AML-193 (cell line): ENCODE measurements at places on chromosomes 16 and 17.

- no peak for DNase-seq
Observed at GRCh38 chr17:79685121-79685520, 45.6 kb upstream of the ENPP7 start.

DNA sequence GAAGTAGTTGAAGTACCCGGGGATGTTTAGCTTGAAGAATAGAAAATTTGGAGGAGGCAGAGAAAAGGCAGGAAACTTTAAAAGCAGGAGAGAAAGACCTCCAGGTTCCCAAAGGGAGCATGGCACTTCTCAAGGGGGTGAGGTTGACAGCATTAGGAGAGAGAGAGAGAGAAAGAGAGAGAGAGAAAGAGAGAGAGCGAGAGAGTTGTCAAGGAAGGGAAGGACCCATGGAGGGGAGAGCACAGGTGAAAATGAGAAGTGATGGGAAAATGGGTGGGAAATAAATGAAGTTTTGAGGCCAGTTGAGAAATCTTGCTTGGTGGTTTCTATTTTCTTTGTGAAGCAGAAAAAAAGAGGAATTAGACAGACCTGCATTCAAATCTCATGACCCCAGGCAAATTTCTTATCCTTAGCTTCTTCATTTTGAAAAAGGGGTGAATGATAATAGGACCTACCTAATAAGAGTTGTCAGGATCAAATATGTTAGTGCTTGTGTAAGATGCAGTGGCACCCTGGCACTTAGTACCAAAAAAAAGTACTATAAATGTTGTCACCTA, 24.0 kb downstream of the PRKCB start:
- DNase-seq: peak; percentile 78

DNA sequence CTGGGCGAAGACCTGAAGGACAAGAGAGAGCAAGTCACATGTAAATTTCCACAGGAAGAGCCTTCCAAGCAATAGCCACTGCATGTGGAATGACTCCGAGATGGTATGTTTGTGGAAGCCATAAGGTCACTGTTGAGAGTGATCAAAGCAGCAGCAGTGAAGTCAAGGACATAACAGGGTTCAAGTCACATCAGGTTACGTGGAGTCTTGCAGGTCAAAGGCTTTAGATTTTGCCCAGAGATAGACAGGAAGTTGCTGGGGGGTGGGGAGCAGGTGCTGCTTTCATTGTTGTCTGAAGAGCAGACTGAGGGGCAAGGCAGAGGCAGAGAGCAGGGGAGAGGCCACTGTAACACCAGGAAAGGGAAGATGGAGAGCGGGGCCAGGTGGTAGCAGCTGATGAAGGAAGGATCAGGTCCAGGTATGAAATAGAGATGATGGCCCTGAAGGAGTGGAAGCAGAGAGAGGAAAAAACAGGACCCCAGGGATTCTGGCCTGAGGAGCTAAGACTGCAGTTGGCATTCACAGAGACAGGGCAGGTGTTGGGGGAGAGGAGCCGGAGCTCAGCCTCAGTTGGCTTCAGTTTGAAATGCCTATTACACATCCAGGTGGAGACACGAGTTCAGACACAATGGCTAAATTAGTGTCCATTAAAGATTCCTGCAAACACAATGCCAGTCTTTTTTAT, 129.3 kb upstream of the AXIN2 start:
- DNase-seq: no peak

DNA sequence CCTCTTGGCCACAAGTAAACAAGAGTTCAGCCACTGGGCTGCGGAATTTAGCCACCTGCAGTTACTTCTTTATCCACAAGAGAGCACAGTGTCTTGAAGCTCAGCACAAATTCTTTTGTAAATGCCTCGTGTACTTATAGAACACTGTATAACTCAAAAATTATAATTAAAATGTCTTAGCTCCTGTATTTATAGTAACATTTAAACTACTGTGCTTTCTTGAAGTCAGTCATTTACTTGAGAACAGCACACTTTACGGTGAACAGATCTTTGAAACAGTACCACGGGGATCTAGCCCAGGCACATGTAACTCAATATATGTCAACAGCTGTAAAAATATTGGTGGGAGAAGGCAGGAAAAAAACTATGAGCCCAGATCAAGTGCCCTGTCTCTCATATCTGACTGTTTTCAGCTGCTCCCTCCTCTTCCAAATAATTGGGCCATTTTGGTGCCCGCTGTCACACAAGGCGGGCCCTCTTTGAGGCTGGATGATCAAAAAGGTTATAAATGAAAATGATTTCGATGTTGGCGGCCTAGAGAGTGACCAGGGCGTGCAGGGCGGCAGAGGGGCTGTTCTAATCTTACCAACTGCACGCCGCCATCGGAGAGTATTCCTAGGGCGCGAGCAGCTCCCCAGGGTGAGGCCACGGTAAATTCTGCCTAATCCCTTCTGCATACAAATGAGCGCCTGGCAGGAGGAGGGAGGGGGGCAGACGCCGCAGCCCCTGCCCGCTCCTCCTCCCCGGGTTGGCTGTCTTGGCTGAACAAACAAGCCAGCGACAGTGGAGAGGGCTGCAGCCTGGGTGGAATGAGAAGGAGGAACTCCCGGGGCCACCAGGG, 183.2 kb downstream of the C16orf78 start:
- DNase-seq: no peak

GRCh38 chr17:61849674-61850073, 13.7 kb downstream of the BRIP1 start:
- no peak for DNase-seq

DNA sequence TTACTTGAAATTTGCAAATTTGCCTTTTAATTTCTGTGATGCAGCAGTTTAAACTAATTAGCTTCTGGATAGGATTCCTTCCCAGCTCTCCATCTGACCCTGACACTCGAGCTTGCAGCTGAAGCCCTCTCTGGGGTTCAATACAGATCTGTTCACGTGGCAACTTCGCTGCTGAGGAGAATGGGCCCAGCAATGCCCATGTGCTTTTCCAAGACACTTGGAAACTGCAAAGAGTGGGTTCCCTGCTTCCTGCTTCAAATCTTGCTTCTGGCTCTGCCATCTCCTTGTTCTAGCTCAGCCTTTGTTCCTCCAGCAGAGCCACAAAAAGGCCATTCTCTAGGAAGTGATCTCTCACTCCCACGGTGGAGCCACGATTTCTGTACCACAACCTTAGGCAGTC, 50.0 kb upstream of the IRX6 start:
- DNase-seq: no peak

GRCh38 chr16:82829301-82829700, 202.5 kb downstream of the CDH13 start:
- no peak for DNase-seq

- DNase-seq: peak; percentile 60
Observed at GRCh38 chr16:3158510-3159314, 23.9 kb downstream of the ZNF213 start.

- peak; percentile 28 for DNase-seq
Observed at GRCh38 chr17:34081269-34081668, 173.8 kb upstream of the CCL2 start.

GRCh38 chr16:21574372-21574771, 25.0 kb upstream of the METTL9 start:
- no peak for DNase-seq

DNA sequence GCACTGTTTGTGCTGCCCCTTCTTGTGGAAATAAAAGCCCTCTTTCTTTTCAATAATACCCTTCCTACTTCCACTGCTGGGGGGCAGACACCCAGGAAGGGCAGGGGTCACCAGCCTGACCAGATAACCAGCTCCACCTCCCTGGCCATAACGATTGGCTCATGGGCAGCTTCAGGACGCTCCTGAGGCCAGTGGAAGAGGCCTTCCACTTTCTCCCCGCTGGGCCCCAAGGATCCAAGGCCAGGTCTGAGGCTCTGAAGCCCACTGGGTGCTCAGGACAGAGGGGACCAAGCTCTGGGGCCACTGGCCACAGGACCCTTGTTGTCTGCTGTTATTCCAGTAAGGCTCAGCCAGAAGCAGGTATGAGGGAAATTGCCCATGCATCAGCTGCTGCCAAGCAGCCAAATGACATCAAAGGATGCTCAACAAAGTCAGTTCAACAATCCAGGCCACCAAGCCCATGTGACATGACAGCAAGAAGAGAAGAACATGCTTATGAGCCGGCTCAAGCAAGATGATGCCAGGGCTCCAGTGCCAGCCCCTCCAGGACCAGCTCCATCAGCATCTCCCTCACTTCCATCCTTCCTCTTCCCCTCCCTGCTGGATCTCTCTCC, 238.8 kb downstream of the ZNF423 start:
- DNase-seq: no peak

DNA sequence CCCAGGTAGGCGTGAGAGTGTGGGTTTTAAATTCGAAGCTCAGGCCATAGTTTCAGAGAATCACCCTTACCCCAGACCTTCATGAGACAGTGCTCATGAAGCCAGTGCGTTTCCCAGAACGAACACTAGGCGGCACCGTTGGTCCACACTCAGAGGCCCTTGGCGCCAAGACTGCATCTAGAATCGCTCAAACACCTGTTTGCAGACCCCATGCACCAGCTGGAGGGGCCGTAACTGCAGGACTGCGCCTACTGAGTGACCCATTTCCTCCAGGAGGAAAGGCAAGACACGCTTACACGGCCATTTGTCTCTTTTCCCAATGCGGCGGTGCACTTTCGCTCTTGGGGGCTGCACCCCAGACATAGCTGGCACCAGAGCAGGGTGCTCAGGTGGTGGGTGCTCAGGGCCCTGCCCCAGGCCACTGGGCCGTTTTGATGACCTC, 34.0 kb downstream of the ADGRG5 start:
- DNase-seq: peak; percentile 56

GRCh38 chr16:30556125-30556473, 2.1 kb downstream of the ZNF764 start:
- no peak for DNase-seq

DNA sequence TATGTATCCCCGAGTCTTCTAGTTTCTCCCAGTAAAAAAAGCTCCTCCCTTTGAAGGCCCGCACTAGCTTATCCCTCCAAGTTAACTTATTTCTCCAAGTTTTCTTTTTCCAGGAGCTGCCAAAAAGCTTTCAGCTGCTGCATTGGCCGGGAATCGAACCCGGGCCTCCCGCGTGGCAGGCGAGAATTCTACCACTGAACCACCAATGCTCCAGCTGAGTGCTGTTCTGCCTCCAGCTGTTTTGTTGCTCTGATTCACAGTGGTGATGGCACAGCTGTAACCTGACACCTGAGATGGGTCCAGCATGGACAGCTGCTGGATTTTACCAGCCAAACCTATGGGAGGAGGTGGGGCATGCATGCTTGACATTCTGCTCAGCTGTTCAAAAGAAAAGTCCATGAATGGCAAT, 22.1 kb downstream of the VAC14 start:
- DNase-seq: no peak

DNA sequence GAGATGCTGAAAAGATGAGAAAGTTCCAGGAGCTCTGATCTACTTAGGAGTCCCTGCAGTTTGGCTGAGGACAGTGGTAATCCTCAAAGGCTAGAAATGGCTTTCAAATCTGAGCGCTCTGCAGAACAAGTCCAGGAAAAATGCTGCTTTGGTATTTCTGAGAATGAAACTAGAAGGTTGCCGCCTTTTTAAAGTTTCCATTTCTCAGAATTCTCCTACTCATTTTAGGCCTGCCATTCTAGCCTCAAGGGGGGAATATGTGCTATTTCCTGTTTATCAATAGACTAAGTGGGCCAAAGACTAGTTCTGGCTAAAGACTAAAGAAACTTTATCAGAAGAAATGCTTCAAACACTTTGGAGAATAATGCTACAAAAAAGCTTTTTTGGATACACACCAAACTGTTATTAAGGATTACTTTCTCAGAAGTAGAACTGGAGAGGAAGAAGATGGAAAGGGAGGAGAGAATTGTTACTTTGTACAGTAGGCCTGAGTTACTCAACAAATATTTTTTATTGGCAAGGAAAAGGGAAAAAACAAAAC, at the start of gene SLFN12L:
TSS of gene SLFN12L (minus strand) at position 78 of the 541 bp plus-strand sequence. CDS start 15,314 bp downstream, outside the sequence.
- DNase-seq: no peak

DNA sequence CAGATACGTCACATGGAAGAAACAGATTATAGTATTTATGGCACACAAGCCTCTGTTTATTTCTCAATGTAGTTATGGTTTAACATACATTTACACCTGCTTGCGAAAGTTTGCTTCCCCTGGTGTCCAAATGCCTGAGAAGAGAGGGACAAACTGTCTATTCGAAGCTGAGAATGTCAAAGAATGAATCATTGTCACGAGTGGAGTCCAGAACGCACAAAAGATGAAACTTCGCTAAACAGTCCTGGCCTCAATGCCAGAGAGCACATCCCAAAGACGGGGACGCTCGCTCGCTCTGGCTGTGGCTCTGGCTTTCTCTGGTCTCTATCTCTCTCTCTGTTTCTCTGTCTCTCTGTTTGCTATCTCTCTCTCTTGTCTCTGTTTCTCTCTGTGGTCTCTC, 298.8 kb downstream of the FOXL1 start:
- no peak for DNase-seq

- DNase-seq: no peak
Observed at GRCh38 chr17:50587571-50587970, 27.1 kb downstream of the CACNA1G start.

DNA sequence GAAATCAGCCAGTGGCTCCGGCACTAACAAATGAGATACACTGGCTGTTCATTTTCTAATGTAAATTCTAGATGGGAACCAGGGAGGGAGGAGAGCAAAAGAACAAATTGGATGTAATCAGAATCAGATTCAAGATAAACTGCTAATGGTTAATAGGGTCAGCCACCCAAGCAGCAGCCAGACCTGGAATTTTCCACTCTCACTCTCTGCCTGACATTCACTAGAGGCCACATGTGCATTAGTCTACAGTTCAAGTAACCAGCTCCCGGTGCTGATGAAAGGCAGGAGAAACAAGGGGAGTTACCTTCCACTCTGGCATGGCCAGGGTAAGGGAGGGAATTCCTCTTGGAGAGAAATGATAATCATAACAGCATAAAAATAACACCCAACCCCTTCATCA, 597.7 kb downstream of the TOX3 start:
- DNase-seq: no peak

- no peak for DNase-seq
Observed at GRCh38 chr16:68629351-68629910, 15.7 kb upstream of the CDH3 start.

DNA sequence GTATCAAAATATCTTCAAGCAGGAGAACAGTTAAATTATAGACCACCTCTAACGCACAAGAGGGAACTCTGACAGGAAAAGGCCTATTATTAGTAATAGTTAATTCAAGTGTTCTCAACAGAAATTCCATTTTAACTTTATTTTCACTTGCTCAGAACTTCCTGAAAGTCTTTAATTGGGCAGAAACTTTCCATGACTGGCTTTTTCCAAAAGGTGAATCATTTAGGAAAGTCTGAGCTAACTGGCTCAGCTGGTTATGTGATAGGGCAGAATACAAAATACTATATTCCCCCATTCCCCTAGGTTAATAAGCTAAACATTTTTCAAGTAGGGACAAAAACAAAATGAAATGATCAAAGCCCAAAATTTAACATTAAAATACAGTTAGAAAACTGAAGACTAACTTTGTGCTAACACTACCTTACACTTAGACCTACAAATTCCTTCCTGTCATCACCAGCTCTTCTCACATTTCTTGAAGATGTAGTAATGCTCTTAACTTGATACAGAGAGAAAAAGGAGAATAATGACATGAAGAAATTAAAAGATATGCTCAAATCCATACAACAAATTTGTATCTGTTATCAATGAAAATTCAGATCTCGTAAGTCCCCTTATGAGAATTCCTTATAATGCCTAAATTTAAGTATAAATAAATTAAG, 31.0 kb downstream of the CFDP1 start:
- no peak for DNase-seq

GRCh38 chr16:48231727-48232492, 12.2 kb upstream of the LONP2 start:
- DNase-seq: peak; percentile 40
